ENCODE measurements at places on chromosomes 6 and 20.

- DNase-seq, result no peak
Observed at GRCh38 chr6:163200289-163200688, 214.2 kb upstream of the QKI start.

DNA sequence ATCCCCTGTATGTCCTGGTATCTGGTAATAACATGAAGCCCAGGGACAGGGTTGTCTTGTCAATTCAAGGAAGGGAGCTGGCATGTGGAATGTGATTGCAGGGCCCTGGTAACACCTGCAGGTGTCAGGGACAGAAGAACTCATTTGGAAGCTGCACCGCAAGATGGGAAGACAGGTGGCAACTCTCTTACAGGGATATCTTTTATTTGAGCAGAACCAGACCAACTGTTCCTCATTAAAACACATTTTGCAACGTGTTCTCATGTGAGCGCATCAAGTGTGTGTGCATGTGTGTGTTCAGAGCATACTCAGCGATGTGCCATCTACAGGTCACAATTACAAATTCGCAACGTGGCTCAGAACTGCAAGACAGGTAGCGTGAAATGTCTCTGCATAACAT is 370.9 kb upstream of the SOX4 start:
- no peak for DNase-seq

- no peak for DNase-seq
Observed at GRCh38 chr20:33578510-33578909, 83.6 kb upstream of the C20orf144 start.

DNA sequence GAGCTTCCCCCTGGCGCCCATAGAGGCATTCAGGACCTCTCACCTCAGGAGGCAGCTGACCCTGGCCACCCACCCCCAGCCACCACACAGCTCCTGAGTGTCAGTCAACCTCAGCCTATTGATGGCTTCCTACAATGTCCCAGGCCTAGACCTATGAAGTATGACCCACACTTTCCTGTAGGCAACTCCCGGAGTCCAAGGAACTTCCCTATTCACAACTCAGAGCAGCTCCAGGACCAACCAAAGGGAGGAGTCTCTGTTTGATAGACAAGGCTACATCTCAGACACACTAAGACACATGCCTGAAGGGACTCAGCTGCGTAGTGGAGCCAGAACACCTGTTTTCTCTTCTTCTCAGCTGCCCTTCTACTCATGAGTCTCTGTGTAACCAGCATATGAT is 169.1 kb downstream of the MAFB start:
- no peak for DNase-seq

- DNase-seq, result no peak
Observed at GRCh38 chr20:44405257-44405656, 49.8 kb downstream of the HNF4A start.

GRCh38 chr6:33177552-33178446 is 14.5 kb downstream of the COL11A2 start:
- DNase-seq, result no peak

DNA sequence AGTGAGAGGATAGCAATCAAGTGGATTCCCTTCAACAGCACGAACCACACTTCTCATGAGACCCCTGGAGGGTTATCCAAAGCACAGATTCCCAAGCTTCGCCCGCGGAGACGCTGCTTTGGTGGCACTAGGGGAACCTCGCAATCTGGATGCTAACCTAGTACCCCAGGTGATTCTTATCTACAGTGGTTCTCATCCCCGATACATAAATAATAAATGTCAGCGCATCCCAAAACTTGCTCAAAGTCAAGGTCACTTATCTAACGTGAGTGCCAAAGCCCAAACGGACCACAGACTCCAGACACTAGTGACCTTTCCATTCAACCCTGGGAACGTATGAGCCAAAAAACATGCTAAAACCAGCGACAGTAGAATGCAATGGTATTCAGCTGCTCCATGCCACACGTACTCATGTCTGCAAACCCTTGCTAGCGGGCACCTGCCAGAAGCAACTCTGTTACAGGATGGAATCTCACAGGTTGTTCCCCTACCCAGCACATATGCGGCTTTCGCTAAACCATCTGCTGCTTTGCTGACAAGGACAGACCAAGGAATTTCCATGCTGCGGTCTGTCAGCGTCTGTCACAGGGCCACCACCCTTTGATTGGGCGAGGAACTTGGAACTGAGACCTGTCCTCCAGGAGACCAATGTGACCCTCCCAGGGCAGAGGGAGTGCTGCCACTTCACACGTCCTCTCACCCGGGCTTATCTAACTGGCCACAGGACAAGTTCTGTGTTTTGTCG is 16.8 kb downstream of the MYLK4 start:
- no peak for DNase-seq

DNA sequence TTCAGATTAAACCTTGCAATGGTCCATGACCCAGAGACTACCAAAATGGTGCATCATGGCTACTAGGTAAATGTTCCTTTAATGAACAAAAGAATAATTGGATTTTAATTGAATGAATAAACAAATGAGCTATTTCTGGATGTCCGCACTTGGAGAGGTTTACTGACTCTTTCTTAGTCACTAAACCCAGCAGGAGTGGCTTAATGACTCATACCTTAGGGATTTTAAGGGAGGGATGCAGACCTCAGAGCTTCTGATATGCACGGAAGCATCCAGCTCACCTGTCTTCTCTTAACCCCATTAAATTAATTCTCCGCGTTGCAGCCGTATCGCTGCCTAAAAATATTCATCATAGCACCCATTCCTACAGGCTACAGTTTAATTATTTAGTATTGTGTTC is 970.0 kb upstream of the SLC35B3 start:
- DNase-seq, result no peak

GRCh38 chr20:63135411-63135810 is 80.5 kb downstream of the YTHDF1 start:
- no peak for DNase-seq

DNA sequence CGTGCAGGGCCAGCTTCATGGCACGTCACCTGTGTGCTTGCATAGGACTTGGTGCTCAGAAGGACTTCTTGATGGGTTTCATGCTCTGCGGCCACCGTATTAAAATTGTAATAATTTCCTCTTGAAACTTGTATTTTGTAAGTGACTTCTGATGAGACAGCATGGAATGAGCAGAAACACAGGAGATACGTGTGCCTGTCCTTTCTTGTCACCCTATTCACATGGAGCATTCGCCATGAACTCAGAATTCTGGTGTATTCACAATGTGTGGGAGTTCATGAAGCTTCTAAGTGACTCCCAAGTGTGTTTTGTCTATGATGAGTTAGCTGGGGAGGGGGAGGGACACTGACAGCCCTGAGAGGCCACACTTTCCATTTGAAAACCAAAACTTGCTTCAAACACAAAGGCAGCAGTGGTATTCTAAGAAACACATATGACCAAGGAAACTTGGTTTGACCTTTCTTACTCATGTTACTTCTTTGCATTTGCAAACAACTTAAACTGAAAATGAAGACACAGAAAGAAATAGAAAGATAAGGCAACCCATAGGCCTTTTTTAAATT is 92.1 kb upstream of the NEDD9 start:
- no peak for DNase-seq

- DNase-seq, result no peak
Observed at GRCh38 chr6:15500078-15500740, 162.6 kb downstream of the DTNBP1 start.

- no peak for DNase-seq
Observed at GRCh38 chr20:2139250-2139649, 37.6 kb downstream of the STK35 start.

GRCh38 chr6:169722362-169723199 is 1.7 kb downstream of the PHF10 start:
- peak; percentile 66 for DNase-seq

DNA sequence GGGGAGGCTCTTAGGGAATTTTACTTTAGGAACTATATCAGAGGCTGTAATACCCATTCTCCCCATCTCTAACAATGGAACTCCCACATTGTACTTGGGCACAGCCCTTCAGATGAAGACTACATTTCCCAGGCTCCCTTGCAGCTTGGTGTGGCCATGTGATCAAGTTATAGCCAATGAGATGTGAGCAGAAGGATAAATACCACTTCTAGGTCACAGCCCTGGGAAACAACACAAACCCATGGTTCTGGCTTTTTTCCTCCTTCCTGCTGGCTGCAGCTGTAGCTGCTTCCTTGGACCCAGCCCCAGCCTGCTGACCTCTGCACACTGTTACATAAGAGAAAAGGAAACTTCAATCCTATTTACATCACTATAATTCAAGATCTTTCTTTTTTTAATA is 445.9 kb upstream of the JARID2 start:
- peak; percentile 50 for DNase-seq

- DNase-seq, result no peak
Observed at GRCh38 chr6:63306420-63306819, 13.4 kb downstream of the LGSN start.

DNA sequence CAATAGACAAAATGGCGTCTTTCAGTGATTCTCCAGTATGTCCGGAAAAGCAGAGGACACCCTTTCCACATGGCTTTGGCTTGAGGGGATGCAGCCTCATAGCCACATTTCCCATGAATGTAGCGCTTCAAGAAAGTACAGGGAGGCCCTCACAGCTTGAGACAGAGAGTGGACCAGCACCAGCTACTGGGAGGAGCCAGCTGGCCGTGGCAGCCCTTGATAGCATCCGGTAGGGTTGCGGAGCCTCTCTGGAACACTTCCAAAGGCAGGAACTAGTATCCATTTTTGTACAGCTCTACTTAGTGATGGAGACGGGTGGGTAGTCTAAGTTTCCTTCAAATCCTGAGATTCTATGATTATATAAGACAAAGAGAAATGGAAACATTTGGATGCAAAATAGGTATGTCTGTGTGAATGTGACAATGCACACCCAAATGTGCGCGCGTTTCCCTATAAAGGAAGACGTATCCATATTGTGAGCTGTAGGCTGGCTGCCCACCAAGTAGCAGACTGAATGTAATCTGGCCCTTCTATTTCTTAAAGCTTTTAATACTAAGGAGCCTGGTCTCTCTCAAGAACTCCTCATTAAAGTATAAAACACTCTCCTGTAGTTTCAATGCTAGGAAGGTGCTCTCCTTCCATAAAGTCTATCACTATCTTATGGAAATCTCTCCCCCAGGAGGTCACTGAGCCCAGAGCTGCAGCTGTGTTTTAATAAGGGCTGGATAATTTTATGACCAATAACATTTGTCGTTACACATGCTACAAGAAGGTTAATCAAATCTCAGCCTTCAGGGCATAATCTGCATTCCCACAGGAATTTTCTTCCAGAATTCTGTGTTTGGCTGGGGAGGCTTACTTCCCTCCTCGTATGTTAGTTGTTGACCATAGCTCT is 74.0 kb downstream of the SOBP start:
- no peak for DNase-seq

- no peak for DNase-seq
Observed at GRCh38 chr6:49835140-49835539, 31.2 kb downstream of the CRISP1 start.

GRCh38 chr20:43736588-43737158 is 9.9 kb upstream of the GTSF1L start:
- DNase-seq, result no peak

DNA sequence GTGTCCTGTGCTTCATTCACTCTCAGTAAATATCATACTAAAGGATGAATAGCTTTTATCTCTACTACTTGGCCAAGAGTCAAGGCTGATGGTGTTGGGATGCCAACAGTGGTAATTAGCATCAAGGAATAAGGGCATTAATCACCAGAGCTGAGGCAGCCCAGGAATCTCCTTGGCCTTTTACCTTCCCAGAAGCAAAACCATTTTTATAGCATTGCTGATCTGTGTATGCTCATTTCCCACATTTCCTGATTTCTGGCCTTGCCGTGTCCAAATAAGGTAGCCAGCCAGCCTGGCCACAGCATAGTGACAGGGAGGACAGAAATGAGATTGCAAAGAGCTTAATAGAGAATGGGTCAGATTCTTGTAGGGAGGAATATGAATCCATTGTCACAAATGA is 76.7 kb upstream of the FOXO3 start:
- DNase-seq, result no peak

- DNase-seq, result peak; percentile 74
Observed at GRCh38 chr6:7615611-7616383, 25.8 kb downstream of the SNRNP48 start.

DNA sequence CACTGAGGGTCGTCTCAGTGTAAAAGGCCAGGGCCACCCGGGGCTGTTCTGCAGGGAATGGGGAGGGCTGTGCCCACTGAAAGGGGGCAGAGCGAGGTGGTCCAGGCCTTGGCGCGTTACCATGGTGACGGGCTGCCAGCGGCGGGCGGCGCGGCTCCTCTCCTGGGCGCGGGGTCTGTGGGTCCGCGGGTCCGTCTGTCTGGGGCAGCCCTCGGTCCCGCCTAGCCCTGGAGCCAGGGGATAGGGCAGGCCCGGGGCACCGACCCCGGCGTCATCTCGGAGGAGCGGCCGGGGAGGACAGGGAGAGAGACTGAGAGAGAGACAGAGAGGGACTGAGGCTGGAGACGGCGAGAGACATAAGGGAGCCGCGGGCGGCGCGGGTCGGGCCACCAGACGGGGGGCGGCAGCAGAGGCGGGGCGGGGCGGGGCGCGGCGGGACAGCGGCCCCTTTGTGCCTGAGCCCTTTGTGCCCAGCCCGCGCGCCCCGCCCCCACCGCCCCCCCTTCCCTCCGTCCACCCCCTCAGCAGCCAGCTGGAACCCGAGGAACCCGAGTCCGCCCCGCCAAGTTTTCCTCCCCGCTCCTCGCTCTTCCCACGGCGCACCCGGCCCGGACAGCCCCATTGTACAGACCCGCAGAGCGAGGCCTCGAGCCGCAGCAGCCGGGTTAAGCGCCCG is at the start of gene KIAA1755:
Gene KIAA1755, minus strand, starts transcription at position 358 of the 676 bp plus-strand sequence. Its CDS starts 235 bp downstream, at position 123.
- DNase-seq, result peak; percentile 80

- no peak for DNase-seq
Observed at GRCh38 chr6:23654745-23655144, 471.3 kb upstream of the NRSN1 start.

GRCh38 chr6:36455486-36456027 is 12.8 kb downstream of the KCTD20 start:
- DNase-seq, result no peak

- no peak for DNase-seq
Observed at GRCh38 chr20:34549291-34549928, 9.1 kb upstream of the MAP1LC3A start.

DNA sequence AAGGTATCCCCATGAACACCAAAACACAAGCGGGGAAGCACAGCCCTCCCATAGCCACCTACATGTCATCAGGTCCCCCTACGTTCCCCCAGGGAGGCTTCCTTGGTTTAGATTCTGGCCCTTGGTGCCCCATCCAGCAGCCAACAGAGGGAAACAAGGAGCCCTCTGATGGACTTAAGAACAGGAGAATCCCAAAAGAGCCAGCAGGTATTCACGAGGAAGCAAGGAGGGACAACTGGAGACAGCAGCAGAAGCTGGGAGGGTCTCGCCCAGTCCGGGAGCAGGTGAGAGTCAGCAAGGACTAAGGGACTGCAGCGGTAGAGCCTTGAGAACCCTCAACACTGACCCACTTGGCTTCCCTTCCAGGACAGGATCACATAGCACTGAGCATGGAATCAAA is 58.4 kb upstream of the TOP1 start:
- no peak for DNase-seq

GRCh38 chr6:25874118-25874517 is at the start of gene SLC17A3:
SLC17A3 (minus strand) TSS chr6:25874243; CDS start chr6:25868387, 5,856 bp downstream.
- DNase-seq, result no peak

DNA sequence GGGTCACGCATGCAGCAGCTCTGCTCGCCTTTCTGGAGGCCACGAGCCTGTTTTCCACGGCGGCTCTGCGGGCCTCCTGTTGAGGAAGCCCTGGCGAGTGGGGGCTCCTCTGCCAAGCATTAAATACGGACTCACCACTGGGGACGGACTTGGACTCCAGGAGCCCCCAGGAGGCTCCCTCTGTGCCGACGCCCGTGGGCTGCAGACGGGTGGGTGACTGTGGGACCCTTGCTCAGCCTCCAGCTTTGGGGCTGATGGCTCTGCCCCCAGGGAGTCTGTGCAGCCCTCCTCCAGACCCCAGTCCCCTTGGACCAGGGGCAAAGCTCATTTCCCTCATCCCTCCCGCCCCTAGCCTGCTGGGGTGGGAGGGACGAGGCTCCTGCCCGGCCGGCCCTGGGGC is 236.2 kb downstream of the TAF4 start:
- DNase-seq, result no peak
